Activated CD4-positive, CD25-positive, alpha-beta regulatory T cell treated with anti-CD3 and anti-CD28 coated beads, Interleukin-2, amount 50 U/mL, for 16 hours (primary cell): ENCODE measurements at places on chromosomes 7 and 10.

GRCh38 chr7:37349979-37350590 lies 98.6 kb downstream of the ELMO1 start:
- DNase-seq: no peak

GRCh38 chr10:97081621-97082235 lies 104.0 kb downstream of the SLIT1 start:
- DNase-seq: no peak

GRCh38 chr10:14884082-14884481 lies 5.4 kb downstream of the SUV39H2 start:
- no peak for DNase-seq

GRCh38 chr10:127034790-127035189 lies 129.6 kb downstream of the DOCK1 start:
- DNase-seq: no peak

GRCh38 chr10:31620226-31621151 lies 301.5 kb downstream of the ZEB1 start:
- DNase-seq: no peak

DNA sequence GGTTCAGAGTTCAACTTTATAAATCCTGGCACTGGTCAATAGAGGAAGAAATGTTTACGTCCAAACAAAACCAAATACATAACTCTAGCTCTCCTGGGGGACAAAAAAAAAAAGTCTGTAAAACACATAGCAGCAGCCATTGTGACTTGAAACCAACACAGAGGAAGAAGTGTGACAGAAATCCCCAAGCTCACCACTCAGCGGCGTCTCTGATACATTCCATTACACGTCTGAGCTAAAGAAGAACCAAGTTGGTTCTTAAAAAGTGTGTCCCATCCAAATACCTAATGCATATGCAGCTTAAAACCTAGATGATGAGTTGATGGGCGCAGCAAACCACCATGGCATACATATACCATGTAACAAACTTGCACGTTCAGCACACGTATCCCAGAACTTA lies 58.3 kb upstream of the NANOS1 start:
- no peak for DNase-seq

DNA sequence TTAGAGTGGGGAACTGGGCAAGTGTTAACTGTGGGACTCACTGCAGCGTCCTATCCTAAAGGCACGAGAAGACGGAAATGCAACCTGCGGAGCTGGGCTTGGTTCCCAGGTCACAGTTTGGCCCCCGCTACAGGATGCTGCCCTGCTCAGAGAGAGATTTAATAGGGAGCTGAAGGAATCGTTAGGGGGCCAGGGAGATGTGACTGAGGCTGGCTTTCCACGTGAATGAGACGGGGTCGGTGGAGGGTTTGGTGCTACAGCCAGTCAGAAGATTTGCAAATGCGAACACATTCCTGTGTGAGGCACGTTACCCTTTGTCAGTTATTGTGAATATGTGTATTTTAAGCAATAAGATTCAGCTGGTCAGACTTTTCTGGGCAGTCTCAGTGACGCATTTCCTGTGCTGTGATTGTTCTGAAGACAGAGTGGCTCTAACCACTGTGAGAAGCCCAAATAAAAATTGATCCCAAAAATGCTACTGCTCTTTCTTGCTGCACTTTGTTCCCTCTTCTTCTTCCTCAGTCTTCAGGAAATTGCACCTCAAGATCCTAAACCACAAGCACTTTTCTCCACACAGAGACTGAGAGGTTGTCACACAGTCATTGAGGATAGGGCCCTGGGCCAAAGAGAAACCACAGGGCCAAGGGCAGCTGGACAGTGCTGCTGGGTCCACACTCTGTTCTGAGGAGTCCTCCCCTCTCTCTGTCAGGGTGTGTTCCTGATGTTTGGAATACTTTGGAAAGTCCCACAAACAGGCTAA lies 21.2 kb downstream of the CYP17A1 start:
- DNase-seq: no peak

GRCh38 chr10:52864201-52865106 lies 91.9 kb upstream of the MBL2 start:
- DNase-seq: no peak

GRCh38 chr7:50304911-50305582 lies 531 bp downstream of the IKZF1 start:
- no peak for DNase-seq

DNA sequence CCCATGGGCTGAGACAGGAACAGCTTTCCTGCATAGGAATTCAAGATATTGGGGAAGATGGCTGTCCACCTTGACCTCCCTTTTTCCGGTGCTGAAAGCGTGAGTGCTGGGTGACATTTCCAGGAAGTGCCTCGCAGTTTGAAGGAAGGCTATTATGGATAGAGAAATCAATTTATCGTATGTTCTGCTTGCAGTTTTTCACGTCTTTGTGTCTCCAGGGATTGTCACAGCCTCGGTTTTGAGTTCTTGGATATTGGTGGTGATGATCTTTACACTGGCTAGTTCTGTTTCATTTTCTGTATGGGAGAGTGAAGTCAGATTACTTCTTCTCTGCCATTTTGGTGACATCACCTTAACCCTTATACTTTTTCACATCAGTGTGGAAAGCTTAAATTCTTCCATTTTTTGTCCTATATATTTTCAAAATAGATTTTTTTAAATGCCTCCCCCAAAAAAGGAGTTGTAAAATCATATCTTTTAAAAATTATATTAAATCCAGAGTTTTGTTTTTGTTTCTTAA lies 102.5 kb upstream of the APBB1IP start:
- DNase-seq: no peak

- DNase-seq: no peak
These were observed 21.8 kb downstream of the GAD2 start for GRCh38 chr10:26238378-26238777.
